ENCODE measurements at places on chromosomes 5 and 9. TPM values are rescaled to one million over a fixed set of nuclear protein-coding genes. Genes with fewer than 3 reads are reported as not detected.

The PTGS1 gene
- 0.07 TPM for total RNA-seq

The SLC45A2 gene
- not detected for total RNA-seq

The SPINK5 gene
- total RNA-seq = not detected

The SPATA31D4 gene
- total RNA-seq = not detected

The CNTFR gene
- not detected for total RNA-seq

The SH3GL2 gene
- not detected for total RNA-seq

The ZNF366 gene
- total RNA-seq = not detected

The UBE2R2 gene
- total RNA-seq = 25.7 TPM

The CENPK gene
- total RNA-seq = 35.3 TPM

The CNTNAP3 gene
- 4.8 TPM for total RNA-seq

The INSL4 gene
- total RNA-seq = 0.33 TPM

The SPATA31E1 gene
- total RNA-seq = not detected

The KIF27 gene
- total RNA-seq = 0.87 TPM

The PCDHB2 gene
- 0.37 TPM for total RNA-seq

The SPINK6 gene
- total RNA-seq = 1.2 TPM

The SARDH gene
- 0.05 TPM for total RNA-seq

The DMRTA1 gene
- 1.3 TPM for total RNA-seq

The TIGD6 gene
- 4.0 TPM for total RNA-seq

The XPA gene
- total RNA-seq = 7.9 TPM

The ADGRD2 gene
- total RNA-seq = not detected

The PALM2AKAP2 gene
- total RNA-seq = 6.3 TPM

The OLFM1 gene
- total RNA-seq = not detected

The REXO4 gene
- 31.6 TPM for total RNA-seq

The CRHBP gene
- 0.20 TPM for total RNA-seq

The TAS2R1 gene
- not detected for total RNA-seq

The JMY gene
- total RNA-seq = 3.4 TPM

The NDST1 gene
- total RNA-seq = 58.6 TPM

The RHOBTB3 gene
- total RNA-seq = 51.4 TPM

The SLC36A3 gene
- not detected for total RNA-seq

The PHF24 gene
- total RNA-seq = not detected

The IL17B gene
- not detected for total RNA-seq

The TXNDC8 gene
- total RNA-seq = not detected

The ADRA1B gene
- total RNA-seq = 1.1 TPM

The GARIN3 gene
- not detected for total RNA-seq

The NME5 gene
- not detected for total RNA-seq

The ANKRD34B gene
- total RNA-seq = not detected

The OBP2B gene
- not detected for total RNA-seq

The TLX3 gene
- not detected for total RNA-seq

The EIF4E1B gene
- not detected for total RNA-seq

The KLHL9 gene
- total RNA-seq = 21.6 TPM

The C5orf52 gene
- not detected for total RNA-seq

The OR1L8 gene
- total RNA-seq = not detected

The TAF1L gene
- not detected for total RNA-seq

The GOLM1 gene
- total RNA-seq = 47.3 TPM

The PCDHB6 gene
- total RNA-seq = 0.13 TPM

The PITX1 gene
- 38.6 TPM for total RNA-seq

The F12 gene
- 8.5 TPM for total RNA-seq

The DAB2 gene
- 8.8 TPM for total RNA-seq

The SCAI gene
- 3.5 TPM for total RNA-seq

The TRAF1 gene
- 0.43 TPM for total RNA-seq

The DNAJC25 gene
- total RNA-seq = 4.8 TPM

The F2RL2 gene
- total RNA-seq = 2.8 TPM

The TAF11L5 gene
- total RNA-seq = not detected
